Fibroblast of the aortic adventitia (primary cell): ENCODE measurements at places on chromosomes 3 and 15. TPM values are rescaled to one million over a fixed set of nuclear protein-coding genes. Genes with fewer than 3 reads are reported as not detected.

- no peak for DNase-seq
Observed at GRCh38 chr15:35673093-35673684, 127.2 kb upstream of the DPH6 start.

- DNase-seq = no peak
Observed at GRCh38 chr3:185473290-185473815, 25.5 kb downstream of the TMEM41A start.

GRCh38 chr3:86785386-86785785 is 205.6 kb downstream of the VGLL3 start:
- peak; percentile 77 for DNase-seq

The RTP4 gene
- total RNA-seq = 2.8 and 2.9 TPM in 2 replicates

DNA sequence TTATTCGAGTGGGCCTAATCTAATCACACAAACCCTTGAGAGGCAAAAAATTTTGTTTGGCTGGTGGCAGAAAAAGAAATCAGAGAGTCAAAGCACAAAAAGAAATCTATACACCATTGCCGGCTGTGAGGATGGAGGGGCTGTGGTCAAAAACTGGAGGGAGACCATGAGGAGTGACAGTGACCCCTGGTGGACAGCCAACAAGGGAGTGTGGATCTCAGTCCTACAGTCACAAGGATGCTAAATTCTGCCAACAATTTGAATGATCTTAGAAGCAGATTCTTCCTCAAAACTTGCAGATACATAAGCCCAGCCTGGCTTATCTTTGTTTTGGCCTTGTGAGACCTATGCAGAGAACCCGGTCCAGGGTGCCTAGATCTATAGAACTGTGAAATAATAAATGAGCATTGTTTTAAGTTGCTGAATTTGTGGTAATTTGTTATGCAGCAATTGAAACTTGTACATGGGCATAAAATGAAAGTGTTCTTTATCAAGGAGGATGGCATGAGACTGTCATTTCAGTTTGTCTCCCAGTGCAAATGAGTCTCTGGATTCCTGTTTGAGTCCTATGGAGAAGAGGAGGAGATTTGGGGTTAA is 103.0 kb upstream of the ARHGEF26 start:
- DNase-seq = peak; percentile 8

- DNase-seq = no peak
Observed at GRCh38 chr3:64900156-64900555, 212.4 kb upstream of the ADAMTS9 start.

The GRK7 gene
- total RNA-seq = not detected in 2 replicates

DNA sequence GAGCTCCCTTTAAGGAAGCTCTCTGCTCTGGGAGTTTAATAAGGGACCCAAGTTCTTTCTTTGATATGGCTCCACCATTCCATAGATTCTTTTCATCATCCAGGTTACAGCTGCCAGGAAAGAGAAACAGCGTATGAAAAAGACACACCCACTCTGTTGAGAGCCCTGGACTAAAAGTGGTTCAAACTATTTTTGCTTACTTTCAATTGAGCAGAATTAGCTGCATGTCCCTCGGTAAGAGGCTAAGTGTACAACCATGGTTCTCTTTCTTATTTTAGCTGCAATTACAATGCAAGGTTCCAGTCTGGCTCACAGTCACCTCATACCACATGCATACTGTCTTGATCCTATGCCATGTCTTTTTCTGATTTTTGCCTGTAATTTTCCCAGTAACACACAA is 1288.3 kb downstream of the NSUN3 start:
- DNase-seq = peak; percentile 2

- peak; percentile 88 for DNase-seq
Observed at GRCh38 chr3:111761309-111761795, 97.7 kb upstream of the PHLDB2 start.

DNA sequence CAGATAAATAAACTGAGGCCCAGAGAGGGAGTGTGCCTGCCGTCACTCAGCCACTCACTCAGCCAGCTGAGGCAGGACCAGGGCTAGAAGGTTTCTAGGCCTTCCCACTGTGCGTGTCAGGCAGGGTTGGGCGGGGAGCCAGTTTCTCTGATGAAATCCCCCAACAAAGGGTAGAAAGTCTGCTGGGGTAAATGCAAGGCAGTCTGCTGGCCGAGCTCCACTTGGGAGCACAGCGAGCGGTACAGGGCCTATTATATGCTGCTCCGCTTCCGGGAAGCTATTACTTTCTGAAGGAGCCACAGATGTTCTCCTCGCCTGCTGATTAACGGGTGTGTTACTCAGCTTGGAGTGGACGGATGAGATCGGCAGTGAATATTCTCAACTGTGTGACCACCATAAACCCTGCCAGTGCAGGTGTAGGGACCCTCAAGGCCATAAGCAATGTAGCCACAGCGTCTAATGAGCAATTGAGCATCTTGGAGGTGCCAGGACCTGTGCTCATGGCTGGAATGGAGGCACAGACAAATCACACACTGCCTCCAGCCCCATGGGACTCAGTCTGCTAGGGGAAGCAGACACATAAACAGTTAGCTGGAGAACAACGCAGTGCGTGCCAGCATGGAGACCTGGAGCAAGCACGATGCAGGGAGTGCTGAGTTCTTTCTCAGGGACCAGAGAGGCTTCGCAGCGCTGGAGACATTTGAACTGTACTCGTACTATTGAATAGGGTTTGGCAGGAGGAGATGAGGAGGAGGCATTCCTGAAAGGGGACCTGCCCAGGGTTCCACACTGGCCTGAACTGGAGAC is 42.1 kb downstream of the CORO2B start:
- peak; percentile 99 for DNase-seq

GRCh38 chr3:77467702-77468625 is 428.1 kb downstream of the ROBO2 start:
- DNase-seq = no peak

DNA sequence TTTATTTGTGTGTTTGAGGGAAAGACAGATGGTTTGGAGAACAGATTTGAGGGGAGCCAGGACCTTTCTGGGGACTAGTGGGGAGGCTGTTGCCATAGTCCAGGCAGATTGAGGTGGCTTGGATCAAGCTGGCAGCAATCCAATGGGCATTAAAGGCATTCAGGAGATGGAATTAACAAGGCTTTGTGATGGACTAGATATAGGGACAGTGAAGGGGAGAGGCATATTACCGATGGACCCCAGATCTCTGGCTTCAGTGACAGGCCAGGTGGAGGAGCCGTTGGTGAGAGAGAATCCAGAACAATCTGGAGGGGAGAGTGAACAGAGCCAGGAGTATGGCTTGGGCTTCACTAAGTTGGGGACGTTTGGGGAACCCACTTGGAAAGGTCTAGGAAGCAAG is 124.8 kb downstream of the EEFSEC start:
- no peak for DNase-seq

GRCh38 chr15:72486144-72486543 is 12.0 kb downstream of the ARIH1 start:
- no peak for DNase-seq

The CDAN1 gene
- total RNA-seq = 4.1 and 8.7 TPM in 2 replicates

GRCh38 chr3:120678984-120679383 is 3.1 kb downstream of the HGD start:
- DNase-seq = no peak

The SLC51A gene
- total RNA-seq = not detected in 2 replicates
